Fibroblast of skin of right quadriceps (primary cell): ENCODE measurements at places on chromosomes 4 and X.

DNA sequence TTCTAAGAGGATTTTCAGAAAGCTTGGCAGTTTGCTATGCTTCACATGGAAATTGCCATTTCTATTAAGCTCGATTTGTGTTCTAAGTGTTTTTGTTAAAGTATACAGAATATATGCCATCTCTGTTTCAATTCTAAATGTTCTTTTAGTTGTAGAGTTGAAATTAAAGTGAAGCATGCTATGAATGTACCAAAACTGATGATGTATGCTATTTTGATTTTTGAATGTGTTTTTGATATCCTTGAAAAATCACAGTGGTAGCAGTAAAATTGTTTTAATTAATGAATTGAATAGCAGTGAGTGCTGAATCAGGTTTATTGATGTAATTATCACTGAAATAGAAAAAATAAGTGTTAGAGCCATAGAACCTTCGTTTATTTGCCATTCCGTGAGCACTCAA, 110.9 kb downstream of the TENM3 start:
- DNase-seq: no peak

DNA sequence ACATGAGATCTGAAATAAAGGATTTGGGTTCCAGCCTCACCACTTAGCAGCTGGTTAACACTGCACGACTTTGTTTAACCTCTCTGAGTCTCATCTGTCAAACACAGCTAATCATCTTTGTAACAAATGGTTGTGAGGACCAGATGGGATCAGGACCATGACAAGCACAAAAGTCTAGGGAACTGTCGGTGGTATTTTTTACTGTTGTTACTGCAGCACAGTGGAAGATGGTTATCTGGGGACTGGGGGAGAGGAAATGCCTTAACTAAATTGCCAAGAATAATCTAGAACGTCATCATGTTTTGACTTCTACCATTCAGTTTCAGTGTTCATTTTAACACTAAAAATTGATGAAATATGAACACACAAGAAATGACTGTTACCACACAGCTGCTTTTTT, 99.5 kb downstream of the ADGRA3 start:
- peak; percentile 19 for DNase-seq

DNA sequence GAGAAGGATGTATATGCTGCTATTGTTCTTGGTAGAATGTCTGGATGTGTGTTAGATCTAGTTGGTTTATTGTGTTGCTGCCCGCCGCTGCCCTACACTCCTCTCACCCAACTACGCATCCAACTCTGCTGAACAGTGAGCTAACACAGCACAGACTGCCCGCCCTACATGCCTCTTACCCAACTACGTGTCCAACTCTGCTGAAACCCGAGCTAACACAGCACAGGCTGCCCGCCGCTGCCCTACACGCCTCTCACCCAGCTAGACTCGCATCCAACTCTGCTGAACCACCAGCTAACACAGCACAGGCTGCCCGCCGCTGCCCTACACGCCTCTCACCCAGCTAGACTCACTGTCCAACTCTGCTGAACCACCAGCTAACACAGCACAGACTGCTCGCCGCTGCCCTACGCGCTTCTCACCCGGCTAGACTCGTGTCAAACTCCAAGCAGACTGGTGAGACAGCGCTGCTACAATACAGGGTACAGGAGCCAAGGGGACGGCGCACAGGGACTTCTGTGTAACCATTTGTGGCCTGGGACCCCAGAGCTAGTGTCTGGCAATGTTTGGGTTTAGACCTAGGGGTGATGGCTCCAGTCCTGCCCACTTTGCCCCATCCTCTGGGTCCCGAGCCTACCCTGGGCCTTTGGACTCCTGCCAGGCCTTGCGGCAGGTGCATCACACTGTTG, 11.6 kb upstream of the CTBP1 start:
- DNase-seq: no peak

DNA sequence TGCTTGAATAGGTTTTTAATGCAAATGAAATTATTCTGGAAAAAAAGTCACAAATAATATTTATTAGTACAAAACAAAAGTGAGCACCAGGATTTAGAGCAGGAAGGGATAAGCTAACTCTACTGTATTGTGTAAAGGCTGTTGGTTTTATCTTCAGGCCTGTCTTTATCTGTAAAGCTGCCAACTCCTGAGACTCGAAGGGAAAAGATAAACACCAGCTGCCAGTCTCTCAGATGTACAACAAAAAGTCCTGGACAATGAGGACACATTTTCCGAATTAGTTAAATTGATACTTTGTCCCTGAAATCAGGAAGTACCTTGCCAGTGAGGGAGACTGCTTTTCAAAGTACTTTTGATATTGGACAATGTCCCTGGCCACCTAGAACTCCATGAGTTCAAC, 8.8 kb downstream of the DDX60 start:
- no peak for DNase-seq

DNA sequence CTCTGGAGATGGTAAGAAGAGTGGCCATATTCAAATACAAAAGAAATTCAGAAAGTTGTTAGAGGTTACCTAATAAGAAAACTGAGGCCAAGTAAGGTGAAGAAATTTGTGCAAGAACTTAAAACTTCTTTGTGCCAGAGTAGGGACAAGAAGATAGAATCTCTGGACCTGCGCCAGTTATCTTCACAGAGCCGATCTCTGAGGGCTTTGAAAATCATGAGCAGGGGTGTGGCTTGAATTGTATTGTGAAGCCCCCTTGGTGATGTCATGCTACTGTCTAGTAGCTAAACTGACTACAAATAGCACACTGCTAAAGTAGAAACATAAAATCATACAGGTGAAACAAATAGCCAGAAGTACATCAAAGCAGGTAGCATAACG, 184.6 kb downstream of the UGT8 start:
- peak; percentile 2 for DNase-seq

DNA sequence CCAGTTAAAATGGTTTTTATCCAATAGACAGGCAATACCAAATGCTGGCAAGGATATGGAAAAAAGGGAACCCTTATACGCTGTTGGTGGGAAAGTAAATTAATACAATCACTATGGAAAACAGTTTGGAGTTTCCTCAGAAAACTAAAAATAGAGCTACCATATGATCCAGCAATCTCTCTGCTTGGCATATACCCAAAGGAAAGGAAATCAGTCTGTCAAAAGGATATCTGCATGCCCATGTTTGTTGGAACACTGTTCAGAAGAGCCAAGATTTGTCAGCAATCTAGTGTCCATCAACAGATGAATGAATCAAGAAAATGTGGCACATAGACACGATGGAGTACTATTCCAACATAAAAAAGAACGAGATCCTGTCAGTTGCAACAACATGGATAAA, 91.0 kb upstream of the SH3RF1 start:
- no peak for DNase-seq

DNA sequence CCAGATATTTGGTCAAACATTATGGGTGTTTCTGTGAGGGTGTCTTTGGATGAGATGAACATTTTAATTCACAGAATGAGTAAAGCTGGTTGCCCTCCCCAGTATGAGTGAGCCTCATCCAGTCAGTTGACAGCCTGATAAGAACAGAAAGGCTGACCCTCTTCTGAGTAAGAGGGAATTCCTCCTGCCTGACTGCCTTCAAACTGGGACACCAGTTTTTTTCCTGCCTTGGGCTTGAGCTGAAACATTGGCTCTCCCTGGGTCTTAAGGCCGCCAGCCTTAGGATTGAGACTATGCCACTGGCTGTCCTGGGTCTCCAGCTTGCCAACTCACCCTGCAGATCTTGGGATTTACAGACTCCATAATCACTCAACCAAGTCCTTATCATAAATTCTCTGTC, 14.5 kb upstream of the MAML3 start:
- no peak for DNase-seq

GRCh38 chrX:37424000-37424429, 74.9 kb downstream of the PRRG1 start:
- DNase-seq: peak; percentile 78

GRCh38 chrX:37754516-37754915, 25.3 kb upstream of the CYBB start:
- DNase-seq: no peak

- DNase-seq: no peak
These were observed 340.0 kb upstream of the RASGEF1B start for GRCh38 chr4:81811562-81812293.

DNA sequence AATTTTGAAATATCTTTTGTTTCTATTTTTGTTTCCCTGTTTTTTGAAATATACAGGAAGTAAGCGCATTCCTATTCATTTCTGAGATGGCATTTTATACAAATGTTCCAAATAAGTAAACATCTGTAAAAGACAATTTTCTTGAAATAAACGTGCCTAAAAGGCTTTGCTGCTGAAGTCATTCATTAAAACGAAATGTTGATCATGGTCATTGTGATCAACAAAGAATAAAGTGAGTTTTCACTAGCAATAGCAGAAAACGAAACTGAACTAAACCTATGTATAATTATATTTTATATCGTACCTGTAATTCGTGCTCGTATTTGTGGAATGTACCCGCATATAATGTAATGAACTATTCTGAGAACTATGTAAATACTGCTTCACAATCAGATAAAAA, 221.2 kb downstream of the MGST2 start:
- no peak for DNase-seq

GRCh38 chr4:84917869-84918600, 48.5 kb downstream of the WDFY3 start:
- peak; percentile 7 for DNase-seq

DNA sequence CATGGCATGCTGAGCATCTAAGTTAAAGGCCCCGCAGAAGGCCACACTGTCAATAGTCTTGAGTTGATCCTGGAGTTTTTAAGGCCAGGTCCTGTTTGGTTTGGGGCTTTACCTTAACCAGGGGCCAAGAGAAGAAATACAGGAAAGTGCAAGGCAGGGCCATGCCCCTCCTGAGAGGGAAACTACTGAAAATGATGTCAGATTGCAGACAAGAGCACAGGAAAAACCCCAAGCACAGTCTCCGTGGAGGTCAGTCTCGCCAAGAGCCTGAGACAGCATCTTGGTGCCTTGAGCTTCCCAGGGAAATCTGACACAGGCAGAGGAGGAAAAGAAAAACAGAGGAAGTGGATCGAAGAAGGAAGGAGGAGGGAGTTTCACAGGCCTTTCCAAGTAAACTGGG, 32.2 kb upstream of the GATB start:
- DNase-seq: no peak

DNA sequence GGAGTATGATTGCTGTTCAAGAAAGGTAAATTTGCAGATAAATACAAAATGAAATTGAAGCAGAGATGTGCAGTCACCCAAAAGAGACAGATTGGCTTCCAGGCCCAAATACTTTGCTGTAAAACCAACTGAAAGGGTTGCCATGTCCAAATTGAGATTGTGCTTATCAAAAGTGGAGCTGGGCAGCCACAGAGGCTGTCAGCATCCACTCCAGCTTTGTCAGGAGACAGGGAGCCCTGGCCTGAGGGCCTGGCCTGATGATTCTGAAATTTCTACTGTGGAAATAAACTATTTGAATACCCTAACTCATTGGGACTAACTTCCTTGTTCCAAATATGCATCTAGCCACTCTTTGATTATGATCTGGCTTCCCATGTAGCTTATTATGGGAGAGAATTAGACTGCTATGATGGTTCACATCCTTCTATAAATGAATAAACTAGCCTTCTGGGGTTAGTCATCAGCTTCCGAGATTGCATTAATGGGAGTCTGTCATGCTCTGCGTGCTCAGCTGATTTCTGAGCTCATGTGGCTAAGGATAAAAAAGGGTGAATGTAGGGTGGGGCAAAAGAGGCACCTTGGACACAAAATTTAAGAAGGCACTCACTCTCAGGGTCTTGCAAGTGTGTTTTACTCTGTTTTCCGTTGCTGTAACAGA, 48.2 kb downstream of the SLC34A2 start:
- DNase-seq: no peak

DNA sequence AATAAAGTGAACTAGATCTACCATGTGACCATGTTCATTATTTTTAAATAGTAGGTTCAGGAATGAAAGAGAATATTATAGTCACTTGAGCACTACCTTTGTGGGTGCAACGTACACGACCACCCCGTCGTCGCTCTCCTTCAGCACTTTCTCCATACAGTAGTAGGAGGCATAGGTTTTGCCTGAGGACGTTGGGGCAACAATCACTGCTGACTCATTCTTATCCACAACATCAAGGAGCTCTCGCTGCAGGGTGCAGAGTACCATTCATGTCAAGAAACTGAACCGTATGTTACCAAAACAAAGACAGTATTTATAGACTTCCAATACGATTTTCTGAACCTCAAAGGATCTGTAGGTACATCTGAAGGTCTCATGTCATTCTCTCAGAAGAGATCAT, 44.7 kb downstream of the DDX60 start:
- DNase-seq: no peak

- no peak for DNase-seq
These were observed 24.3 kb upstream of the TSPAN5 start for GRCh38 chr4:98682719-98683118.

DNA sequence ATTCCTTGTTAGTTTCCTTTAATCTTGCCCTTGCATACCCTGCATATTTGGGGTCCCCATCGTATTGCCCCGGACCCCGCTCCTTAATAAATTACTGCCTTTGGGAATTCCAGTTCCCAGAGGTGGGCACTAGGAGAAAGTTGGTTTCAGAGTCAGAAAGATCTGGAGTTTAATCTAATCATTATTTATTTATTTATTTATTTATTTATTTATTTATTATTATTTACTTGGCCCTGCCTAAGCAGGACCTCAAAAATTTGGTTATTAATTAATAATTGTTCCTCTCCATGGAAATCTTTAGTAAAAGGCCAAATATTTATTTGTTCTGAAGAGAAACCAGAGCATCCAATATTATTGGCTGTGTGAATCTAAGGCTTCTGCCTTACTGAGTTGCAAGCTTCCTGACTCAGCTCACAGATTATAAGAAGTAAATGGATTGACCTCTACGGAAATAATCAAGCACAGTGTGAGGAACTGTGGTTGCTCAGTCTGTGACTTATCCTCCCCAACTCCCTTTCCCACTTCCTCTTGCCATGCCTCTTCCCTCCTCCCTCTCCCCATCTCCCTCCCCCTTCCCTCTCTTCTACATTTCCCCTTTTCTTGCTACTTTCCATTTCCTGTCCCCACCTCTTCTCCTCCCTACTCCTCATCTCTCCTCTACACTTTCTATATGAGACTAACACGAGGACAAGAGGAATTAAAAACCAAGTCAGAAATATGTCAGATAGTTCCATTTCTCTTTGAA, 61.5 kb upstream of the AP1S2 start:
- DNase-seq: peak; percentile 10

DNA sequence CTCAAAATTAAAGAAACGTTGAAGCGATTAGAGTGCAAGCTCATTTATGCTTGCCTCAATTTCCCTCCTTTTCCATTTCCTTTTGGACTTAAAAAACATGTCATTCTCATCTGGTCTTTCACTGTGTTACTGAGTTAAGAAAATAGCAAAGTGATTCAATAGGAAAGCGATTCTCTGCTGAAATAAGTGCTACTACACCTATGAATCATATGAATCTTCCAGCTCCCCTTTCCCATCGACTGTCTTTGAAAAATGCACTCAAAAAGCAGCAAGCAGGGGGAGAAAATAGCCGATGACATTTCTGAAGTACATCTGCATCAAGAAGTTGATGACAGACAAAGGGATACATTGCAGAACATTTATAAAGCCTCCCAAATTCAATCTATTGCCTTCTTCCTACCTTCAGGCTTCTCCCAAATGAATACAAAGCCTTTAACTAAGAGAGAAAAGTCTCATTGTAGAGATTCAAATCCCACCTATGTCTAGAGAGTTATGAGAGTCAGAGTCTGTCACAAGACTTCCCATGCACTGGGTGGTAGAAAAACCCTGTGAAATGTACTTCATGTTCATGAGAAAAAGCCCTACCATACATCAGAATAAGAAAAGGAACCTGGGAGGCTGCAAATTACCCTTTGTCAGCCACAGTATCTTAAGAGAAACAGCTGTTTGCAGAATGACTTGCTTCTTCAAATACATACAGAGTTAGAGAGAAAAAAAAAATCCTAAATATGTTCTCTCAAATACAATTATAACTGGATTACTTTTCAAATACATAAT, 78.9 kb downstream of the MBNL3 start:
- DNase-seq: no peak
